Activated CD4-positive, alpha-beta T cell treated with anti-CD3 and anti-CD28 coated beads, Interleukin-10, Interleukin-2, amounts not matched to agents 100 ng/mL and 50 ng/mL, durations not matched to agents 16 hours and 8 hours (primary cell): ENCODE measurements at places on chromosomes 11 and 22.

DNA sequence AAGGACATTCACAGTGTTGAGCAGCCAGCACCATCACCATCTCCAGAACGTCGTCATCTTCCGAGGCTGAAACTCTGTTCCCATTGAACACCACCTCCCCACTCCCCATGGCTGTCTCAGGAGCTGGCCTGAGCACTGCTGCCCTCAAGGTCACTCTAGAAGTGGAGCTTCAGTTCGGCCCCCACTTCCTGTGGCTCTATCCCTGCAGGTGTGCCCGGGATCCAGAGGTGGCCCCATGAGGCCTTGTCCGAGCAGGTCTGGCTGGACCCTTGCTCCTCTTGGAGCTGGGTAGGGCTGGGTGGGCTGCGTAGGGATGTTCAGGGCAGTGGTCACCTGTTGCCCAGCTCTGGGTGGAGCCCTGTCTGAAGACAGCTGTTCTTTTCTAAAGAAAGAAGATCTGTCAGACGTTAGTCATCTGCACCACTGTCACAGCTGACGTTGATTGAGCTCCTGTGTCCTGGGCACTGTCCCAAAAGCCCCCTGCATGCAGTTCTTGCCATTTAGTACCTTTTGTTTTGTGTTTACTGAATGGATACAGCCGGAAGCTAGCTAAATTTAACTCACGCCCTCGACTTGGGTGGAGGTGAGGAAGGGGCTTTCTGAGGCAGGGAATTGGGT, 75.5 kb upstream of the CLDN5 start:
- no peak for DNase-seq

GRCh38 chr22:46303347-46303965, 6.8 kb downstream of the GTSE1 start:
- DNase-seq = no peak

DNA sequence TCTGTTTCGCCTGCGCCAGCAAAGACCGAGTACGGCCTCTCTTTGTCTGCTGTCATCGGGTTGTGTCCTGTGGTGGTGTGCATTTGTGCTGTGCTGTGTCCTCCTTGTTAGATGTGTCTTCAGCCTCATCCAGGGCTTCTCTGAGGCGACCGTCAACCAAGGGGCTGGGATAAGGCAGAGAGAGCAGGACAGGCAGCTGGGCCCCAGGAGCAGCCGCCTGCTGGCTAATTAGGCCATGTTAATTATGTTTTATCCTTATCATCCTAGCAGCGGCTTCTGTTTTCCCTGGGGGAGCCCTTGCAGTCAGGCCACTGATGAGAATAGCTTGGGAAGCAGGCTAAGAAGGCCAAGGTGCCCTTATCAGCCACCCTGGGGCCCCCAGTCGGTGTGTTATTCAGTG, 40.7 kb upstream of the TTC12 start:
- DNase-seq = no peak

DNA sequence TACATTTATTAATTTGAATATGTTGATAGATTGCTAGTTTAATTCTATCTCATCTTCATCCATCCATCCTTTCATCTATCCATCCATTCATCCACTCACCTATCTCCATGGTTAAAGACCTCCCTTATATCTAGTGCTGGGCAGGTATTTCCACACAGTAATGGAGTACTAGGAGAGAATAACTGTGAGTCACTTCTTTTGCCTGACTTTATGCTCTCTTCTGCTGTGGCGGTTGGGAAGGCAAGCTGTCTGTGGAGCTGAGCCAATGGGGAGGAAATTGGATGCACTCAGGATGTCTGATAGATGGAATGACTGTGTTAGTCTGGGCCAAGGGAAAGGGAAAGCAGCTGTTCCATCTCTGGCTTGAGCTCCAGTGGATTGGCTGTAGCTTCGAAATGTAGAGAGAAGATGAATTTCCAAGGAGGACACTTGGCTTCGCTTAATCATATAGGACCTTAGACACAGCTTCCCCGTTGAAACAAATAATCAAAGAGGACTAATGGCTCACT, 60.3 kb downstream of the NELL1 start:
- DNase-seq = no peak

- DNase-seq = no peak
These were observed 5.1 kb downstream of the RFPL1 start for GRCh38 chr22:29443452-29443851.

GRCh38 chr11:104333977-104334376, 170.0 kb upstream of the PDGFD start:
- no peak for DNase-seq
